Left forelimb (tissue), 1 donor: ENCODE measurements at places on chromosomes 16 and 17.

GRCh38 chr17:72693151-72693878 lies 399.2 kb downstream of the SLC39A11 start:
- DNase-seq: no peak

- no peak for DNase-seq
Measured at GRCh38 chr17:49798182-49798581, 9.7 kb downstream of the KAT7 start.

- no peak for DNase-seq
Measured at GRCh38 chr17:45077643-45078042, 16.5 kb downstream of the NMT1 start.

DNA sequence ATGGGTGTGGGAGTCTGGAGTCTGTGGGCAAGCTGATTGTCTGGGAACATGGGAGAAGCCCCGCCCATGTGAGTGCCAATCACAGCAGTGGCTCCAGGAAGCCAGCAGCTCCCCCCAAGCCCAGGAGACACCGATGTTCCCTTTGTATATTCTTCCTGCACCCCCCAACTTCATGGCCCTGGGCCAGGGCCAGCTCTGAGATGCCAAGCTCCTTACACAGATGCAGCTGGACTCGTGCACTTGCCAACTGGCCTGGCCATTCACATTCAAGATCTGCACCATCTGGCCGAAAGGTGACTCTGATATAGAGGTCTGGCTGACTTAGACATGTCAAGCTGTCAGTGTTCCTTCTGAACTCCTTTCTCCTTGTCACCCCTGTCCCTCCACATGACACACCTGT lies 50.5 kb downstream of the CACNG5 start:
- no peak for DNase-seq

DNA sequence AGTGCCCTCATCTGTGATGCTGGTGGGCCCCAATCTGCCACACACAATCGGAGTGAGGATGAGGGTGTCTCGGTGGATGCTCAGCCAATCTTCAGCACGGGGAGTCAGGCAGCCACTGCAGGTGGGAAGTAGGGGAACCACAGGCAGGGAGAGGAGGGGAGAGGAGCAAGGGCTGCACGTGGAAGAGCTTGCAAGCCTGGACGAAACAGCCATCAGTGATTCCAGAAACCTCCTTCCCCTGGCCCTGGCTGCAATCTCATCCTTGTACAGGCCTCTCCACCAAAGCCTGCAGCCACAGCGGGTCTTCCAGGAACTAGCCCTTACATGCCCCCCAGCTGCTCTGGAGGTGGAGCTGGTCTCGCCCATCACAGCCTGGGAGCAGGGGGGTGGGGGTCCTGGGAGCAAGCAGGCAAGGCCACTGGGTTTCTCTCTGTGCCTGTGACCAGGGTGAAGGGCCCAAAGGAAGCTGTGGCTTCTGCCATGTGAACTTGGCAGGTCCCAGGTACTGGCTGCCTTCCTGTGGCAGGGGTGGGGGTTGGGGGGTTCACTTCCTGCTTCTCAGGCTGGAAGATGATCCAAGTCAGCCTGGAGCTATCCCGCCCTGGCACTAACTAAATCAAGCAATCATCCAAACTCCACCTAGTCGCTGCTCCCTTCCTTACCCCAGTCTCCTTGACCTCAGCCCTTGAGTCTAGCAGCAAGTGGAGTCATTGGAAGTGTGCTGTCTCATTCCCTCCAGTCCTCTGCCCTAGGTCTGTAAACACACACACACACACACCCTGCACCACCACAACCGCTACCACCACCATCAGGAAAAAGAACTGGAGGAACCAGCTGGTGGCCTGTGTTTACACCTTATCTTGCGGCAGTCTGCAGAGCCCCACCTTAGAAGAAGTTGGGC lies 29.4 kb upstream of the MLKL start:
- no peak for DNase-seq

- no peak for DNase-seq
Measured at GRCh38 chr17:77451245-77451893, 310.6 kb downstream of the SEC14L1 start.

- DNase-seq: no peak
Measured at GRCh38 chr16:5639531-5639930, 541.9 kb upstream of the EEF2KMT start.

DNA sequence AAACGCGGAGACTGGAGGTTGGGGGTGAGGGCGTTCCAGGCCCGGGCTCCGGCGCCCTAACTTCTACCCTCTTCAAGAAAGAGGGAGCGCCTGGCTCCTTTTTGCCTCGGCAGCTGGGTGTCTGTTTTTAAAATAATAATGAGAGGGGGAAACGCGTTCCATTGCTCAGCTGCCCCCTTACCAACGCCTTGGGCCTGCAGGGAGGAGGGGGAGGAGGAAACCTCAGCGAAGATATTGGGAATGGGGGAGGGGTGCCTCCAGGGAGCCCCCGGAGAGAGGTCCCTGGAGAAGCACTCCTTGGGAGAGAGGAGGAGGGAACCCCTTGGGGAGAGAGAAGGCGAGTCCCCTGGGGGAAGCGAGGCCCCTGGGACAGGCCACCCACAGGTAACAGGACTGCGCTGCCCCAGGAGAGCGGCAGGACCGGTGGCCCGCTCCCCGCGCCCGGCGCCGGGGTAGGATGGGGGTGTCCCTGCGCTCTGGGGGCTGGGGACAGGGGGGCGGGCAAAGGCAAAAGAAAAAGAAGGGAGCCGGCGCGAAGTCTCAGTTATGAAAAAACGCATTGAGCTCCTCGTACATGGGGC lies 2.7 kb downstream of the NEUROD2 start:
- no peak for DNase-seq

DNA sequence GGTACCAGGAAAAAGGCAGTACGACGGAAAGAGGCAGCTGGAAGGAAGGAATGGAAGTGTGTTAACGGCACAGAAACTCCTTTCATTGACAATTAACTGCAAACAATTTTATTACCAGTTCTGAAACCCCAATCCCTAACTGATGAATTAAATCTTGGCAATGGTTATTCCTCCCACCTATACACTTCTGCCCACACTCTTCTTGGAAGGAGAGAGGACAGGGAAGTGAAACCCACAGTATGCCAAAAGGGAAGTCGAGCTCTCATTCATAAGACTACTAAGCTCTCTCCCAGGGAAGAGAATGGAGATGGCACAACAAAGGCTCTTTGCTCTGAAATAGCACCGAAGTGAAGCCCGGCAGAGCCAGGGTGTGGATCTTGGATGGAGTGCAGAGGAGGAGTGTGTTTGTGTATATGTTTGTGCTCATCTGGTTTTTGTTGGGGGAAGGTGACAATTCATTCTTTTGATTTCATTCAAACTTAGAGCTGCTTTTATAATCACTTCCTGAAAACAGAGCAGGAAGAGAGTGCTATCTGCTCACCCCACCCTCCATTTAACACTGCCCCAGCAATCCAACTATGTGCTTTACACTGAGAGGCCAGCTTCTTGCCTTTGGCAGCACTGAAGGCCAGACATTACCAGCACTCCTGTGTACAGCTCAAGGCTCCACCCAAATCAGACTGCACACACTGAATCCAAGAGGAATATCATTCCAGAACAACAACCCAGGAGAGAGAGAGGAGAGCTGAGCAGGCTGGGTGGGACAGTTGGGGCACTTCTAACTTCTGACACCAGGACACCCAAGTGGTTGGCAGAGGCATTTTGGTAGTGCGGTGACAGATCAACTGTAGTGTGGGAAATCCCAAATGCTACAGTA lies 68.7 kb downstream of the HIC1 start:
- no peak for DNase-seq

DNA sequence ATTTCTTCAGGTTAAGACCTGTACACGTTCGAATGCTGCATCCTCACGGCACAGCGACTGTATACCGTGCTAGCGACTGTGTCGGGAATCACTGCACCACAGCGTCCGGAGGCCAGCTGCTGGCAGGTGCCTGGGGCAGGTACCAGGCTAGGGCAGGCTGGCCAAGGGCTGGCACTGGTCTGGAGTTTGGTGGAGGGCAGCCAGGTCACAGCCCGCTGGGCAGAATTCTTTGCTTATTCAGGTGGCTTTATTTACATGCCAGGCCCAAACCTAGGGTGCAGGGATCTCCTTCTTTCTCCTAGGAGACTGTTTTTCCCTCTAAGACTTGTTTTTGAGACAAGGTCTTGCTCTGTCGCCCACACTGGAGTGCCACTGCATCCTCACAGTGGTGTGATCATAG lies 37.9 kb downstream of the COTL1 start:
- no peak for DNase-seq

- DNase-seq: no peak
Measured at GRCh38 chr17:29076722-29077121, 33.8 kb downstream of the PIPOX start.

DNA sequence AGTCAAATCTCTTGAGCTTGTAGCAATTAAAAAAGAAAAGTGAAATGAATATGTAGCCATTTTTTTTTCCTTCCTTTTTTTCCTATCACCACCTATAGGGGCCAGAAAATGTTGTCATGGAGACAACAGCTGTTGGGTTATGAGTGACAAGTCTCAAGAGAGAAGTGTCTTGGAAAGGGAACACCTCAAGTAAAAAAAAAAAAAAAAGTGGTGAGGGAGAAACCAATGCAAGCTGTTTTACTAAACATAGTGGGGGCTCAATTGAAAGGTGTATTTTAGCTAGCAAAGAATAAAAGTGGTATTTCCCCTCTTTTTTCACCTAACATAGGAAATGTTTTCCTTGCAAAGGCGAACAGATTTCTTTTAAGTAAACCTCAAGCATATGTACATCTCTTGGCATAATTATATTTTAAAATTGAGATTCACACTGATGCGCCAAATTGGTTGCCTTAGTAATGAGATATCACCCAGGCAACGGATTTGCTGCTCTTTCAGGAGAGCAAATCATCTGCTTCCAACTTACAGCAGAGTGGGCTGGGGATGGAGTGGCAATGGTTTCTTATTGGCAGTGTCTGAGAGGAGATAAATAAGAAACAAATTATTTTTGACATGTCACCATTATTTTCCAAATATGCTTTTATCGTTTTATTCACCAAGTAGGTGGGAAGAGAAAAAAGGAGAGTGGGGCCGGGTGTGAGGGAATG lies 183.6 kb downstream of the MYO1D start:
- DNase-seq: no peak
